ENCODE measurements at places on chromosomes 4 and X. TPM values are rescaled to one million over a fixed set of nuclear protein-coding genes. Genes with fewer than 3 reads are reported as not detected.

The PRKG2 gene
- total RNA-seq = 4.6 TPM

The MAGED4B gene
- 32.9 TPM for total RNA-seq

The HTR2C gene
- total RNA-seq = not detected

The SSX2 gene
- not detected for total RNA-seq

DNA sequence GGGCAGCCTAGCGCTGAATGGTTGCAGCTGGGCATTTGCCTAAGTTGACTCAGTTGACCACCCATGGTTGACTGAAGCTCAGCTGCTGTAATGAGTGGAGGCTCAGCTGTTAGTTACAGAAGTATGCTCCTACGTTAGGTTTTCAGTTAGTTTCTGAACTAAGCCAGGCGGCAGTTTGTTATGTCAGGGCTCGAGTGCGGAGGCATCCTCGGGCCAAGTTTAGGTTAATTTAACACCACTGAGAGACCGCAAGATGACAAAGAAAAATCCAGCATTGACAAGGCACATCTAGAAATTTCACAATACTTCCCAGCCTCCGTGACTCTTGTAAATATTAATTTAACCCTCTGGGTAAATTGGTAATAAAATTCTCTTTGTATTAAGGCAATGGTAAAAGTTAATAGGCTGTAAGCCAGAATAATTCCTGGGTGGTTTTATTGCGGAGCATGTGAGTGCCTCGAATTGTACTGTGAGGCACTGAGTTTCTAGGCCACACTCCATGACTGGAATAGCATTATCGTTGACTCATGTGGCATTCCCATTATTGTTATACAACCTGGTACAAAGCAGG lies 33.1 kb upstream of the CDKN2AIP start:
- no peak for DNase-seq

- peak; percentile 29 for DNase-seq
Measured at GRCh38 chrX:67724359-67725110, 180.7 kb downstream of the AR start.

DNA sequence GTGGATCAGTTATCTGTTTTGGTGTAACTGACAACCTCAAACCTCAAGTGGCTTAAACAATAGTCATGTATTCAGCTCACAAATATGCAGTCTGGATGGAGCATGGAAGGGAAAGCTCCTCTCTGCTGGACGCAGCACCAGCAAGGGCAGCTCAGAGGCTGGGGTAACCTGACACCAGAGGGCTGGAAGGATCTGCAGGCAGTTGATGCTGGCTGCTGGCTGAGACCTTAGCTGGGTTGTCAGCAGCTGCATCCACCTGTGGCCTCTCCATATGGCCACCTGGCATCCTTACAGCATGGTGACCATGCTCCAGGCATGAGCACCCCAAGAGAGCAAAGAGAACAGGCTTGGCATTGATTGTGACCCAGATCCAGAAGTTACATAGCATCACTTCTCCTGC lies 46.7 kb downstream of the ENPP6 start:
- DNase-seq = peak; percentile 30

DNA sequence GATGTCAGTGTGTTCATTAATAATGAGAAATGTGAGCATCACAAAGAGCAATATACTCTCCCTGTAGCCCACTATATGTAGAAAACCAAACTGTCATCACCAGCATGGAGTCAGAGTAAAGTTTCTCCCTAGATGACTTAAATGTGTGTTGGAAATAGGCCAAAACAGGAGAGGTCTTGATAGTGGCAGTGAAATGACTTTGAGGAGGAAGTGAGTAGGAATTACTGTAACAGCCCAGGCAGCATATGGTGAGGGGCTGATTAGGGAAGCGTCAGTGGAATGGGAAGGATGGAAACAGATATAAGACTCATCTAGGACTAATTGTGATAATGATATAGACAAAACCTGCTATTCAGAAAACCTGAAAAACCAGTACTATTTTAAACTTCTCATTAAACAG lies 83.9 kb downstream of the ATXN3L start:
- DNase-seq = no peak

DNA sequence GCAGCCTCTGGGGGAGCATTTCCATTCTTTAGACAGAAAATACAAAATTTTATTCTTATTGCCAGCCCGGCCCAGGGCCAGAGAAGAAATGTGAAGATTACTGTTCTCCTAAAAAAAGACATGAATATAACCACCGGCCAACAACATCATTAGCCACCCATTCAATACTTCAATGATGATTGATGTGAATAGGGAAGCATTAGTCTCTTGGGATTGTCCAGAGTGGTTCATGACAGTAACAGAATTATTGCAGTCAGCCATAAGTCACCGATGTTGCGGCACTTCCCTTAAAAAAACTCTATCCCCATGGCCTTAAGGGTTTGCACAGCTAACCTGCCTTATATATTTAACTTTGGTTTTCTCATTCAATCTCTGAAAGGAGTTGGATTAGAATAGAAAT lies 418.7 kb downstream of the CENPC start:
- DNase-seq = no peak

DNA sequence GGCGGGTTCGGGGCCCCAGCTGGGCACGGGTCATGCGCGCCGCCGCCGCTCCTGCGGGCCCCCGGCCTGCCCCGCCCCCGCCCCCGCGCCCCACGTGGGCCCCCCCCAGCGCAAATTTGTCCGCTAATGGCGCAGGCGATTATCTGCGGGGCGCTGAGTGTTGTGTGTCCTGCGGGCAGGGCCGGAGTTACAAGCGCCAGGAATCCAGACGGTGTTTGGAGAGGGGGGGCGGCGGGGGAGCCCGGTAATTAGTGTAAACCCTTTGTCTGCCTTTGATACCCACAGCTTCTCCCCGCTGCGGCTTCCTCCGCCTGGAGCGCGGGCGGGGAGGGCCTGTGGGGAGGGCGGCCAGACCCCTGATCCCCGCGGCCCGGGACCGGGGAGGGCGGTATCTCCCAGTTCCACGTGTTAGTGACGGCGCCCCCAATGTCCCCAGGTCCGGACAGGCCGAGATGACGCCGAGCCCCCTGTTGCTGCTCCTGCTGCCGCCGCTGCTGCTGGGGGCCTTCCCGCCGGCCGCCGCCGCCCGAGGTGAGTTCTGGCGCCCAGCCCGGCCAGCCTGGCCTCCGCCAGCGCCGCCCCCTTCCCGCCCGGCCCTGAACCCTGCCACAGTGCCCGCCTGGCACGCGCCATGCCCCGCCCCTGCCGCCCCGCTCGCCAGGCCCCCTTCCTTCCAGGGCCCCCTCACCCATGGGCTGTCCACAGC lies 761 bp downstream of the FGFRL1 start:
- DNase-seq = peak; percentile 66

DNA sequence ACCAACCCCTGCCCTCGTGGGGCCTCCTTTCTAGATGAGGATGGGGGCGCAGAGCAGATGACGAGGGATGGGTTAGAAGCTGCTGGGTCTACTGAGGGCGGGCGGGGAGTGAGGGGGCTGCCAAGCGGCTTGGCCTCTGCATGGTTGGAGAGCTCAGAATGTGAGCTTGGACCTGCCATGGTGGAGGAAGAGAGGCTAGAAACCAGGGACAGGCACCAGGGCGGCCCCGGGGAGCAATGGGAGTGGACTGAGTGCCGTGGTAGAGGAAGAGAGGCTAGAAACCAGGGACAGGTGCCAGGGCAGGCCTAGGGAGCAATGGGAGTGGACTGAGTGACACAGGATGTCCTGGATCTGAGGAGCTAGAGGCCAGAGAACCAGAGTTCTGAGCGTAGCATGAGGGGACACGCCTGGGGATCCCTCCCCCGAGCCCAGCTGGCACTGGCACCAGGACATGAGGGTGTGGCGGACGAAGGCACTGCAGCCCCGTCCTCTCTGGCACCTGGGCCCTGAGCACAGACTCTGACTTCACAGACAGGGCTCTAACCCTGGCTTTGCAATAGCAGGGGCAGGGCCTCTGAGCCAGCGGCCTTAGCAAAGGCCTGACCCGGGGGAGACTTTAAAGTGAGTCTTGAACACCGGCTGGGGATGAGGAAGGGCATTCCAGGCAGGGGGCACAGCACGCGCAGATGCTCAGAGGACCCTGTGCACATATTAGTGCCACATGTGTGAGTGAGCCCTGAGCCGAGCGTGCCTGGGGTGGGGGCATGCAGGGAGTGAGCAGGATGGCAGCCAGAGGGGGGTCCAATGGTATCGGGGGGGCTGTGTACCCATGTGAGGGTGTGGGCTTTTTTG lies 214.0 kb upstream of the PSAPL1 start:
- DNase-seq = no peak

- no peak for DNase-seq
Measured at GRCh38 chrX:97547877-97548578, 664.3 kb downstream of the RPA4 start.

DNA sequence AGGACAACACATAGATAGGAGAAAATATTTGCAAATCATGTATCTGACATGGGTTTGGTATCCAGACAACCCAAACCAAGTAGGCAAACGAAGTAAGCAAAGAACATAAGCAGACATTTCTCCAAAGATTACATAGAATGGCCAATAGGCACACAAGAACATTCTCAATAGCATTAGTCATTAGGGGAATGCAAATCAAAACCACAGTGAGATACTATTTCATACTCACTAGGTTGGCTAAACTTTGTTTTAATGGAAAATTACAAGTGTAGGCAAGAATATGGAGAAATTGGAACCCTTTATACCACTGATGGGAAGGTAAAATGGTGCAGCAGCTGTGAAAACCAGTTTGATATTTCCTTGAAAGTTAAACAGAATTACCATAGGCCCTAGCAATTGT lies 74.7 kb downstream of the CHRNA9 start:
- peak; percentile 33 for DNase-seq

- DNase-seq = no peak
Measured at GRCh38 chr4:152099555-152099954, 338.7 kb upstream of the GATB start.

Measured in GM23248 (cell line).